Left kidney (tissue), 8 donors: ENCODE measurements at places on chromosomes 4 and X. TPM values are rescaled to one million over a fixed set of nuclear protein-coding genes. Genes with fewer than 3 reads are reported as not detected.

GRCh38 chr4:155734065-155734464 lies 24.8 kb upstream of the GUCY1B1 start:
- DNase-seq, result no peak

- DNase-seq, result no peak
Observed at GRCh38 chr4:170124406-170124805, 34.6 kb upstream of the AADAT start.

- DNase-seq, result no peak
Observed at GRCh38 chr4:154329939-154330338, 161.7 kb downstream of the DCHS2 start.

DNA sequence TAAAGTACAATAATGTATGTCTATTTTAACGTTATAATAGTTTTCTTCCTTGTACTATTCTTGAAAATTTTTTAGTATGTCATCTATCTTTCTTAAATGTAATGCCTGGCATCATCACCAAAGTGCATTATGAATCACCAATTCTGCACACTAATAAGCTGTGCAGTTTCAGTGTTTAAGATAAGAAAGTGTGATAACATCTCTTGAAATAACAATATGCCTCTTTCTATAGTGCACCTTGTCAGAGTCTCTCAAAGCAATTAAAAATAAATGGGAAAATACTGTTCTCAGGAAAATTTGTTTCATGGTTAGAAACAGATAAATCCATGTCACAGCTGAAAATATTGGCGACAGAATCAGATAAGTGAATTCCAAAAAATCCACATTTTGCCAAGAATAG lies 457.4 kb upstream of the PCDH10 start:
- no peak for DNase-seq

DNA sequence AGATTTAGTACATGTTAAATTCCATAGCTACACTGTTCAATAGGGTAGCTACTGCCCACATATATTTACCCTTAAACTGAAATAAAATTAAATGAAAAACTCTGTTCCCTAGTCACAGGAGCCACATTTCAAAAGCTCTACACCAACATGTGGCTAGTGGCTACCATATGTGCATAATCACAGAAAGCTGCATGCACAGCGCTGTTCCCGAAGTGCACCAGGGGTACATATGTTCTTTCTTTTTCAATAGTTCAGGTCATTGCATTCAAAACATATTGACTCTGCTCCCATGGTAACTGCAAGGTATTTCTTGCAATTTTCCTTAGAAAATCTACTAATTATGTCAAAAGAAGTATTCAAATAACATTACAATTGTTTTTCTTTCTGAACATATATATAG lies 591.2 kb downstream of the PDHA2 start:
- no peak for DNase-seq

DNA sequence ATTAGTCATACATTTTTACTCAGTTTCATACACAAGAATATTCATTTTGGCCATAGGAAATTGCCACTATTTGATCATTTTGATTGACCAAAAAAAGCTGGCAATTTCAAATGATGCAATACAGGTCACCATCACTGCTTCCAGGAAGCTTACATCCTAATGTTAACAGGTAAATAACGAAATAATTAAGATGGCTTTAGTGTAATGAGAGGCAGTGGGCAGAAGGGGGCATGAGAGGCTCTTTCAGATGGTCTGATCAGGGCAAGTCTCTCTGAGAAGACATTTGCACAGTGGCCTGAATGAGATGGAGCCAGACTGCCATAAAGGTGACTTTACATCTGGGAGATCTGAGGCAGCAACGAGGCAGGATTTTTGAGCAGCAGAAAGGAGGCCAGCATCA lies 170.7 kb downstream of the SLIT2 start:
- DNase-seq, result no peak

- DNase-seq, result no peak
Observed at GRCh38 chr4:74549936-74550335, 105.0 kb downstream of the AREG start.

DNA sequence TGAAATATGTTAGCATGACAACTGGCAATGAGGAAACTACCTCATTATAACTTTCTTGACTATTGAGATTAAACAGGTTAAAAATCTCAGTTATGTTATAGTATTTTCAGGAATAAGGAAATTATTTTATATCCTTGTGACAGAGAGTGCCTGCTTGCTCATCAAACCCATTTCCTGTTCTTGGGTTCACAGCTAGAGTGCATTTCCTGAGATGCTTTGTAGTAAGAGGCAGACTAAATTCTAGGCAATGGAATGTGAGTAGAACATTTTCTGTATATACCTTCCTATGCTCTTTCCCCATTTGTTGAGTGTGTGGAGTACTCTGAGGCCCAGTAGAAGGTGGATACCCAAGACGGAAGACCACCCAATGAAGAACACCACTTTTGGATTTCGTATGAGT lies 96.9 kb upstream of the CASK start:
- no peak for DNase-seq

DNA sequence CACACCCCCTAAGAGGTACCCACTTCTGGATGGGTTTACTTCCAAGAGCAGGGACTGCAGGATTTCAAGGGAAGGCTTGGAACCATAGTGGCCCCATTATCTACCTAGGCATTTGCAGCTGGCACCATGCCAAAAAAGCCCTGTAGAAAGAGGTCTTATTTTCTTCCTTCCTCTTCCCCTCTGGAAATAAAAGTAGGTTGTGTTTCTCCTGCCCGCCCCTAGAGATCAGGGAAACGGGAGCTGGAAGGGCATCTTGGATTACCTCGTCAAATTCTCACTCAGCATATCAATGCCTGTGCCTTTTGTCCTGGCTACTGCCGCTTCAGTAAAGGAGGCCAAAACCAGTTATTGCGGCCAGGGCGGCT lies 1.6 kb downstream of the SCD5 start:
- DNase-seq, result no peak

DNA sequence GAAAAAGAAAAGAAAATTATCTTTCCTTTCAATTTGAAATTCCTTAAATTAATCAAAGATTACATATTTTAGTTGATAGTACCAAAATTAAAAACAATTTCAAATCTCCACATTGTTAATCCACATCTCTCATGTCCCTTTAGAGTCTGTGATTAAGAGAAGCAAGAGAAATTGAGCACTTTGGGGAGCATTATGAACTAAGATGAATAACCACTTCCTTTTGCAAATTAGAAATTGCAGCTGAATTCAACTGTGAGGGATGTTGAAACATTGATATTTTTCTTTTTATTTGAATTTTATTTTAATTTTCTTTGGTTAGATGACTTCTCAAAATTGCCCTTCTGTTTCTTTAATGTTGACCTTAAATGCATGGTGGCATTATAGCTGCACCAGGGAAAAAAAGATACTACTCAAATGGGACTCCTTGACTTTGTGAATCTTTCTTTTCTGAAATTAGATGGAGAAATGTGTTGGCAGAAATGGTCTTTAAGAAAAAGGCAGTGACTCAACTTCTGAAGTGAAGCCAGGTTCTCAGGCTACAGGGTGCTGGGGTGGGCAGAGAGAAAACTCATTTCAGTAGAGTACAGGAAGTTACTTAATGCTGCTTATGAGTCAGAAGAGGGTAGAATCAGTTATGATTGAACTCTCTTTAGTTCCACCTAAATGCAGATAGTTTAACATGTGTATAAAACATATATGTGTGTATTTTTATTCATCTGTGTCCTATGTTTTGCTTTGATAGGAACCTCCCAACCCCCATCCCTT lies 92.0 kb upstream of the TNIP3 start:
- DNase-seq, result no peak

DNA sequence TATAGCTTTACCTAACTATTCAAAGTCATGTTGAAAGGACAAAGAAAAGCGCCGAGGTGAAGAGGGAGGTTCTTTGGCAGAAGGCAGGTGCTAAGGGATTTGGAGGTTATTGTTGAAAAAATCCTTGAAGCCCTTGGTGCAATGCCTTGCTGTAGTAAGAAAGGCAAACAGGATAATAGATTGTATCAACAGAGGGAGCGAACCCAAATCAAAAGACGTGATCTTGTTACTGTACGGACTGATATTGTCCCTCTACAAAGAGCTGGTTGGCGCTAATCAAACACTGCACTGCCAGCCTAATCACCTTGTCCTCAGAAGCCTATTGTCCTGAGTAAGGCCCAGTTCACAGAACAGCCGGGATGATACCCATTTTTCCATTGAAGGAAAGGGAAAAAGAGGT lies 182.9 kb downstream of the ZIC3 start:
- no peak for DNase-seq

- no peak for DNase-seq
Observed at GRCh38 chr4:40412866-40413795, 78.0 kb downstream of the CHRNA9 start.

- DNase-seq, result no peak
Observed at GRCh38 chr4:4852591-4853362, 6.7 kb upstream of the MSX1 start.

DNA sequence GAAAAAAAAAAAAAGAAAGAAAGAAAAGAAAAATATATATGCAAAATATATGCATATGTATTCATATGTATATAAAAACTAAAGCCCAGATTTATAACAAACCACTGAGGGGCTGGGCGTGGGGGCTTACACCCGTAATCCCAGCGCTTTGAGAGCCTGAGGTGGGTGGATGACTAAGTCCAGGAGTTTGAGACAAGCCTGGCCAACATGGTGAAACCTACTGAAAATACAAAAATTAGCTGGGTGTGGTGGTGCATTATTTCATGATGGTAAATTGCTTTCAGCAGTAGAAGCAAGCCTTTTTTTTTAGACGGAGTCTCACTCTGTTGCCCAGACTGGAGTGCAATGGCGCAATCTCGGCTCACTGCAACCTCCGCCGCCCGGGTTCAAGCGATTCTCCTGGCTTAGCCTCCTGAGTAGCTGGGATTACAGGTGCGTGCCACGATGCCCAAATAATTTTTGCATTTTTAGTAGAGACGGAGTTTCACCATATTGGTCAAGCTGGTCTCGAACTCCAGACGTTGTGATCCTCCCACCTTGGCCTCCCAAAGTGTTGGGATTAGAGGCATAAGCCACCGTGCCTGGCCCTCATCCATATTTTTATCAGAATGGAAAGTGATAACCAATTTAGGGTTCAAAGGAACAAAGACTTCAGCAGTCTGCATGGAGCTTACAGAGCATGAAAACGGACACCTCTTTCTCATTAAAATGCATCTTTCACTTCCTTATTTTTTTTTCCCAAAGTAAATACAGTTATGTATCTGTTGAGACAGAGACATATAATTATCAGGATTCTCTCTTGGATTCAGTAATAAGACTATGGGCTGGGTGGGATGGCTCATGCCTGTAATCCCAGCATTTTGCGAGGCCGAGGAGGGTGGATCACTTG lies 27.7 kb upstream of the MOB1B start:
- no peak for DNase-seq

- no peak for DNase-seq
Observed at GRCh38 chrX:136933611-136934145, 53.2 kb upstream of the RBMX start.

DNA sequence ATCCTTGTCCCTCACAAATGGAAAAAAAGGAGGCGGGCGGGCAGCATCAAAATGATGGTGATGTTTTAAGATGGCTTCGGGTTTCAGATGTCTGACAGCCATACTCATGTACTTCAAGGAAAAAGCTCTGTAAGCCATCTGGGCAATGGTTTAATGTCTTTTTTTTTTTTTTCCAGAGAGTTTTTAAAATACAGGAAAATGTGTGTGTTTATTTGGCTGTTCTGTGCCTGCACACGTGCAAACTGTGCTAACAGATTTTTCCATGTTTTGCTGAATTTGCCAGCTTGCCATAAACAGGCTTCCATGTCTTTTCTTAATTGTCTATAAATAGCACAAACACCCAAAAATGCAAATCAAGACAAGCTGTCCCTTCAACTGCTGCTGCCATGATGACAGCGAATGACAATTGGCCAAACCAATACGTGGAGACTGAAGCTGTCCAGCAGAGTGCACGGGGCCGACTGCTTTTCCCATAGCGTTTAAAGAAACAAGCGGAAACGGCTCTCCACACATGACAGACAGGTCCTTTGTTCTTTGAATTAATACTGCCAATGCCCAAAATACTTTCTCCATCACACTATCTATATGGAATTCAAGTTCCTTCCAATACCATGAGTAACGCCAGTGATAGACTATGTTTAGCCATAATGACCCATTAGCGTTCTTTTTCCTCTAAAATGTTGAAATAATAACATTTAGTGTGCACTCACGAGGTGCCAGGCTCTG lies 35.7 kb downstream of the AFAP1 start:
- DNase-seq, result no peak

DNA sequence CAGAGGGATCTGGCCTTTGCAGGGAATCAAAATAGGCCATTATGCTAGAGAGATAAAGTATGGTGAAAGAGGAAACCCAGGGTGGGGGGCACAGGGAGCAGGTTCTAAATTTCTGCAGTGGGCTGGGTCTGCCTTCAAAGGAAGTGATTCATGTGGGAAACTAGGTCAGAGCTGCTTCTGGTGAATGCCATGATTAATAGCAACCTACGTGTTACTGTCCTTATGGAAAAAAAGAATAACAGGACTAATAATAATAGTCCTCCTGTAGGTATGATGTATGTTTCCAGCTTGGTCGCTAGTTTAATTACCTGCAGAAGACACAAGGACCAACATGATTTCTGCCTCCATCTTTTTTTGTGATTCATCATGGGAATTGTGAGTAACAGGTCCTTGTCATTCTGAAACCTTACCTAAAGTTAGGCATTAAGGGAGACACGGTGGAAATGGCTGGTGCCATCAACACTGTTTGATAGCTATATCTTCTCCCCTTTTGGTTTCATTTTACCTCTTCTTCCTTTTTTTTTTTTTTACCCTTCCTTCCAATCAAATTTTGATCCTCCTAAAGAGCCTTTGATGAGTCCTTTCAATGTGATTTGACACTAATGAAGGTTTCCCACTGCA lies 180.4 kb downstream of the CPEB2 start:
- no peak for DNase-seq

DNA sequence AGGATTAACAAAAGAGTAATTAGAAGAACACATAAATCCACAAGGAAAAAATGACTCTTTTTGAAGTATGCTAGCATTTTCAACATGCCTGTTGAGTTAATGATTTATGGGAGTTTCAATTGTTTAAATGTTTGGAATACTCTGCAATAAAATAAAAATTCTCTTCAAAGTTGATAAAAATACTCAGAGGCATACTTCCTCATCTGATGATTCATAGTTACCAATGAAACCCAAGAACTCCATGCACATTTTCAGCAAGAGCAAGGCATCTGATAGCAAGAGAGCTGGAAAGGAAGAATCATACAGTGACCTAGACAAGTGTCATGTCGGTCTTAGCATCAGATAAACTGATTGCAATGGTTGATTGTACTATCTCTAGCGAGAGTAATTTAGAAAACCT lies 443.7 kb upstream of the ATOH1 start:
- DNase-seq, result no peak

Gene RWDD4
- polyA plus RNA-seq, result 38.3 TPM

Gene PFKFB1
- 0.73 TPM for polyA plus RNA-seq

Gene CD40LG
- polyA plus RNA-seq, result not detected

Gene NUDT6
- polyA plus RNA-seq, result 26.2 TPM

Gene CACNA1F
- 0.47 TPM for polyA plus RNA-seq

Gene CYLC1
- not detected for polyA plus RNA-seq

Gene MAGEA11
- not detected for polyA plus RNA-seq

Gene RHOXF2B
- polyA plus RNA-seq, result not detected

Gene CORIN
- polyA plus RNA-seq, result 6.2 TPM

Gene PPP1R2C
- polyA plus RNA-seq, result not detected
